ENCODE measurements at places on chromosomes 7 and 10.

- no peak for DNase-seq
Measured at GRCh38 chr7:107152011-107152410, 16.8 kb upstream of the HBP1 start.

- DNase-seq: no peak
Measured at GRCh38 chr7:112204499-112205342, 1.5 kb downstream of the DOCK4 start.

- DNase-seq: no peak
Measured at GRCh38 chr7:29614229-29614628, 50.6 kb downstream of the PRR15 start.

- no peak for DNase-seq
Measured at GRCh38 chr10:59672150-59672875, 37.3 kb downstream of the SLC16A9 start.

- no peak for DNase-seq
Measured at GRCh38 chr10:124557167-124557566, 95.5 kb downstream of the LHPP start.

DNA sequence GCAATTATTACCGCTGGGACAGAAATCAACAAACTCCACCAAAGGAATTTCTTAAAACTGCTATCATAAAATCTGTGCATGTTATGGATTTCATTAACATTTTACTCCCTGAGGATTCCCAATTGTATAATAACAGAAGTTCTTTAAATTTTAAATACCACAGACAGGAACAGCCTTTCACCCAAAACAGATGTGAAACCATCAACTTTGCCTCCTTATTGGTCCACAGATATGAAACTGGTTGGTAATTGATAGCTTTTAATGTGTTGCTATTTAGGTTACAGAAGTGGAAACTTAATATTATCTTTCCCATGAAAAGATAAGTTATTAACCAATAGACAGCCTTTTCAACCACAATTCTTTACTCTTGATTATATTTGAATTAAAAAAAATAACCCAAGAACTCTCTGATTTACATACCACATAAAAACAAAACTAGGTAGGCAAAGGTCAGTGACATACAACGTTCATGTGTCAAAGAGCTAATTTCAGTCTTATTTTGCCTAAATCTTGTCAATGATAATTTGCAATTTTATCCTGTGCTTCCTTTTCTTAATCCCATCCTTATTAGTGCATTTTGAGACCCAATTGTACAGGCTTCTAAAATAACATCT is 90.0 kb downstream of the NRP1 start:
- no peak for DNase-seq

GRCh38 chr10:44650691-44651661 is 260.2 kb upstream of the TMEM72 start:
- DNase-seq: no peak

DNA sequence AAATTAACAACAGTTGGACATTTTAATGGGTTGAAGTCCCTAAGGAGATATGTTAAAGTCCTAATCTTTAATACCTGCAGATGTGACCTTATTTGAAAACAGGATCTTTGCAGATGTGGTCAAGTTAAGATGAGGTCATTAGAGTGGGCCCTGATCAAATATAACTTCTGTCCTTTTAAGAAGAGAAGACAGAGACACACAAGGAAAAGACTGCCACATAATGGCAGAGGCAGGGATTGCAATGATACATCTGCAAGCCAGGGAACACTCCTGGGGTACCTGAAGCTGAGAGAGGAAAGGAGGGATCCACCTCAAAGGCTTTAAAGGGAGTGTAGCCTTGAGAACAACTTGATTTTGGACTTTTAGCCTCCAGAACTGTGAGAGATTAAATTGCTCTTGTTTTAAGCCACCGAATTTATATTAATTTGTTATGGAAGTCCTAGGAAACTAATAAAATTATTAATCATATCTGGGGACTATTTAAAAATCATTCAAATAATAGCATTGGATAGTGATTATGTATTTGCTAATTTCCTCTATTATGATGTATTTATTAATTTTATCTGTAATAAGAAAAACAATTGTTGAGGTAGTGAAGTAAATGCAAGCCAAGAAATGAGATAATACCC is 700.0 kb upstream of the PCDH15 start:
- DNase-seq: no peak

GRCh38 chr10:22615819-22616499 is 98.4 kb downstream of the PIP4K2A start:
- no peak for DNase-seq

DNA sequence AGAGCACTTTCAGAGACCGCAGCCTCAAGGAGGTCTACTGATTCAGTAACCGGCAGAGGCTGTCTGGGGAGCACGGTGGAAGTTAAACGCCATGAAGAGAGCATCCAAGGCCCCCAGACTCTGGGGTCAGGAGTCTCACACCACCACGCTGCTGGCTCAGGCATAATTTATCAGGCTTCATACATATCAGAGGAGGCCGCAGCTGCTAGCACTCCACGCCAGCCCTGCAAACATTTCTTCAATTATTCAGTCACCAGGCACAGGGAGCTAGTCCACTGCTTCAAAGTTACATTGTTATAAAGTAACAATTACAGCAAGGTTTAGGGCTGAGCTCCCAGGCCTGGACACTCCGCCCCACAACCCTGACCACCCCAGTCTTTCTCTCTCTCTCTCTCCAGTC is 97.8 kb downstream of the PAXIP1 start:
- no peak for DNase-seq

DNA sequence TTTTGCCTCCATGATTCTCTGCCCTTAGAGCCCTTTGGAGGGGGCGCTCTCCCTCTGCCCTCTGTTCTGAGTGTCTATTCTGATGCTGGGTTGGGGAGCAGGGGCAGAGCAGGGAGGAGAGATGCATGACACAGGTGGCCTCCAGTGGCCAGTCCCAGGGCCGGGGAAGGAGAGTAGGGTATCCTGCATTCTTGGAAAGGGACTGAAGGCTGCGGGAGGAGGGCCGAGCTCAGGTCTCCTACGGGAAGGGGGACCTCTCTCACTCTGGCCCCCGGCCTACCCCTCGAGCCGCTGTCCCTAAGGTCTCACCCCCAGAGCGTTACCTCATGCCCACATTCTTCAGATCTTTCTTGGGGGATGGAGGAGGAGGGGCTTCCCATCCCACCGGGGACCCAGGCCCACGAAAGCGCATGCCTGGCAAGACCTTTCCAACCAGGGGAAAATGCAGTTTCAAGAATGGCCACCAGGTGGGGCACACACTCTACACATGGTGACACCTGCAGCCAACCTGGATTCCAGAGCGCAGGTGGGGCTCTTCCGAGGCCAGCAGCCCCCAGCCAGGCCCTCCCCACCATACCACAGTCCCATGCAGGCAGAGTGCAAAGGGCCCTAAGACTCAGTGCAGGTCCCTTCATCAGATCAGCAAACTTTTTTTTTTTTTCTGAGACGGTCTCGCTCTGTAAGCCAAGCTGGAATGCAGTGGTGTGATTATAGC is 86.4 kb downstream of the MYL10 start:
- peak; percentile 48 for DNase-seq

- DNase-seq: no peak
Measured at GRCh38 chr7:120725376-120726039, 132.4 kb downstream of the TSPAN12 start.

- DNase-seq: no peak
Measured at GRCh38 chr10:110069502-110069982, 61.8 kb downstream of the ADD3 start.

- no peak for DNase-seq
Measured at GRCh38 chr7:79531905-79532664, 78.6 kb upstream of the MAGI2 start.

- no peak for DNase-seq
Measured at GRCh38 chr10:3514691-3515090, 270.3 kb downstream of the KLF6 start.

DNA sequence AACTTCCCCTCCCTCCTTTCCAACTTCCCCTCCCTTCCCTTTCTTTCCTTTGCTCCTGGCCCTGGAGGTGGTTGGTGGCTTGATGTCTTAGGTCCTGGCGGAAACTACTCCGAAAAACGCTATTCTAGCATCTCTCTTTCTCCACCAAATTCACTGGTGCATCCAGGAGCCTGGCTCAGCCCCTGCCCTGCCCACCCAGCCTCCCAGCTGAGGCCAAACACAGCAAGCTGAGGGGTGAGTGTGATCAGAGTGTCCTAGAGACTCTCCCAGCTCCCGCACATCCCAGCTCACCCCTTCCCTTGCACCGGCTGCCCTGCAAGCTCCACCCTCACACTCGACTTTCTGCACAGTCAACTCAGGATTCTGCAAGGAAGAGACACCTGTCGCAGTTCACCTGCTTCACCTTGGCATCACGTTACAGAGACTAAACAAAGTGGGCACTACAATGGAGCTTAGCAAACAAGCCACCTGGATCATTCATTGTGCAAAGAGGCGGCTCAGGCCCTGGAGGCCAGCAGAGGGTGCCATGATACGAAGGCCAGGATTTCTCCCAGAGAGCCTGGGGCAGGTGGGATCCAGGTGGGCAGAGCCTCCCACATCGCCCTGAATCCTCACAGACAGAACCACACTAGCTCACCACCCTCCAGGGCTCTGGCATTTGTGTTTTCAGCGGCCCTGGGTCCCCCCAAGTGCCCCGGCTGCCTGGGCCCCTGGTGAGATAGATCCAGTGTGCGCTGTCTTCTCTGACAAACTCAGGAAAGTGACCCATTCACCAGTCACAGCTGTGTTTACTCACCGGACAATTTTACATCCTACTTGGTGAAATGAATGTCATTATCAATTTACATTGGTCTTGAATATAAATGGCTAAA is 169.6 kb downstream of the TCERG1L start:
- DNase-seq: no peak

DNA sequence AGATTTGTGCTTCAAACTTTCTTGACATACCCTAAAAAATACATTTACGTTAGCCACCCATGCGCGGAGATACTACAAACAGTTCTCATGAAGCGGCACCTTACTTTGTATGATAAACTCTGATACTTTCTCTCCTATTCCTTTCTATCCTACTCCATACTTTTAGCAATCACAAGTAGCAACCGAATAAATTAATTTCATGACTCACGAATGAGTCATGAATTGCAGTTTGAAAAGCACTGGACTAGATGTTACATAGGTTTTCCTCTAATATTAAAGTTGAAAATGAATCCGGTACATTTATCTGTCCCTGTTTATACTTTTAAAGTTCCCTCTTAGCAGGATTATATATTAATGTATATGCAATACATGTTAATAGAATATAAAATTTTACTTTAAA is 67.6 kb downstream of the CUBN start:
- DNase-seq: no peak

GRCh38 chr10:17077346-17077781 is 52.2 kb downstream of the CUBN start:
- DNase-seq: no peak

DNA sequence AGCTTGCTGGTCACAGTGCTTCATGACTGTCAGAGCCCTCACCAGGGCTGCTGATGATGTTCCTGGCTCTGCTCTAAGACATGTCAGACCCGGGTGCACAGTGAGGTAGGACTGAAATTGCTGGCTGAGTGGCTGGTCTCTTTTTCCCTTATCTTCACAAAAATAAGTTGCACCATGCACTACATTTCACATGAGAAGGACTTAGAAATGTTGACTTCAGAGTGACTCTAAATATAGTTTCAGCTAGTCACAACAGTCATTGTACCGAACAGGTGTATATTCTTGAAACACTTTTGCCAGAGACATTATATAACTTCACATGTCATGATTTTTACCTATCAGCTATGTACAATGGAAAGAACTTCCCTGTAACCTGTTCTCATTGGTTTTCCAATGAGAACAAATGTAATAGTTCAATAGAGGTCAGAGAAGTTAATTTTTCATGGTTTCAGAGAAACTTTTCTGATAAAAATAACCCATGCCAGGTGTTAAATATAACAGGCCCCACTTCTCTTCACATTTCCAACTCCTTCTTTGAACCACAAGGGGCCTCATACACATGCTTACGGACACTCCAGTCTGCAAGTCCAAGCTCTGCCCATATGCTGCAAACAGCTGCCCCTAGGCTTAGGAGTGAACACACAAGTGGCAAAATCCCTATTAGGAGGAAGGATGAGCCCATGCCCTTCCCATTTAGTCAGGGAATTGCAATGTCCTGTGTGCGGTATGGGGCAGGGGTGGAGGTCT is 115.6 kb downstream of the CDK6 start:
- no peak for DNase-seq

DNA sequence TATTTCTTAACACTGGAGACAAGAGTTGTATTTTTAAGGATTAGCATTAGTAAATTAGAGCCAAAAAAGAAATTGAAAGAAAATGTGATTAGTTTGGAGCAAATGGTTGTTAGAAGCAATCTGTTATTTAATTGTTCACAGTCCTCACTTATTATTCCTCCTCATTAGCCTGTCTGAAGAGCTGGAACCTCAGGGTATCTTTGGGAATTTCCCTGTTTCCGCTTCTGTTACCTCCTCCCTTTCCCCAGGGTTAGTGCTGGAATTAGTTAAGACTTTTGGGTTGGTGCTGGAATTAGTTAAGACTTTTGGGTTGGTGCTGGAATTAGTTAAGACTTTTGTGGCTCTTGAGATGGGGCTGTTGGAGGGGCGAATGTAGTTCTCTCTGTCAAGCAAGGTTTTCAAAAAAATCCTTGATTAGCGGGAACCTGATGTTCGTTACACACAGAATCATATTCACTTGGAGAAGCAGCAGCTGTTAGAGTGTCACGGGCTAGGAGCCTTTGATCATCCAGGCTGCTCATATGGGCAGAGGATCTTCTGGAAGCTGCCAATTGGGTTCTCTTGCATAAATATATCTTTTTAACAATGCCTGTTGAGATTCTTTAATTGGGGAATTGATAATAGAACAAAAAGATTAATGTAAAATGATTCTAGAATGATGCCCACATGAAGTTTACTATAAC is 251.0 kb upstream of the NPSR1 start:
- no peak for DNase-seq

DNA sequence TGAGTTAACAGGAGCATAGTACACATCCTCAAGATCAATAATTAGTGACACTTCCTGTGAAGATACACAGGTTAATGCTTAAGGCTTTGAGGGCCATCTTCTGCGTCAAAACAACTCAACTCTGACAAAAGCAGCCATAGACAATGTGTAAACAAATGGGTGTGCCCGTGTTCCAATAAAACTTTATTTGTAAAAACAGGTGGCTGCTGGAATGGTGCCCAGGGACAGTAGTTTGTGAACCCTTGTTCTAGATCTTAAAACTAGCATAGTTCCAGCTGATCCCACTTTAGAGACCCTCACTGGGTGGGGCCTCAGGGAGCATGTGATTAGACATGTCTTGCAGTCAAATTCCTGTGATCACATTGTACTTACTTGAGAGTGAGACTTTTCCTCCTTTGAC is 7.8 kb downstream of the OR2A14 start:
- no peak for DNase-seq

DNA sequence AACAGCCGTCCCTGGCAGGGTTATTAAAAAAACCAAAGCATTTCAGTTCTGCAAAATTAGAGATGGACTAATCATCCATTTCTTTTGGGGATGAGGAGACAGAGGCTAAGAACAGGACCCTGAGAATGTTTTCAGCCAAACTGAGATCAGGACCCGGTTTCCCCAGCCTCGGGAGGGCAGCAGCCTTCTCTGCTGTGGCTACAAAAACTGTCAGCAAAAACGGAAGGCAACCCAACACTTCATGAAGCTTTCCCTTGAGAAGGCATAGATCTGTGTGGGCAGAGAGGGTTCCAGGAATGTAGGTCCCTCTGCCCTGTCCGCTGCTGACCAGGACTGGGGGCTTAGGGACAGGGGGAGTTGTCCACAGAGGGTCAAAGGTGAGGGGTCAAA is 313.5 kb downstream of the TCERG1L start:
- no peak for DNase-seq

All from stimulated activated CD4-positive, alpha-beta T cell treated with anti-CD3 and anti-CD28 coated beads, Interleukin-15, amount 100 ng/mL, for 1 hour (primary cell).